AG10803 (cell line): ENCODE measurements at places on chromosomes 3 and 15.
A peak's percentile ranks its signal among the peaks of the same experiment; 100 is the strongest.

DNA sequence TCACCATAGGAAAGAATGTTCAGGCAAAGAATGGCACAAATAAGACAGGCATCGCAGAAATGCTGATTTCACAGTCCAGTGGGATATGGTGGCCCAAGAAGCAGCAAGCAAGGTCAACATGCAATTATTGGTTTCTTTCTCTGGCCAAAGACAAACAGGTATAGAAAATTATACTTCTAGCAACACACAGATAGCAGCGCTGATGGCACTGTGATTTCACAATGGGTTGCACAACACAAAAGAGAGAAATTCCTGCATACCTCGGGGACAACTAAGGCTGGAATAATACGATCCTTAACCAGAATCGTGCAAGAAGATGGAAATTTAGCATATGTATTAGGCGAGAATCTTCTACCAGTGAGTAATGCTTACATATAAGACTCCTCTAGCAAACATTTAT, 76.3 kb upstream of the NR2F2 start:
- DNase-seq: peak; percentile 20

DNA sequence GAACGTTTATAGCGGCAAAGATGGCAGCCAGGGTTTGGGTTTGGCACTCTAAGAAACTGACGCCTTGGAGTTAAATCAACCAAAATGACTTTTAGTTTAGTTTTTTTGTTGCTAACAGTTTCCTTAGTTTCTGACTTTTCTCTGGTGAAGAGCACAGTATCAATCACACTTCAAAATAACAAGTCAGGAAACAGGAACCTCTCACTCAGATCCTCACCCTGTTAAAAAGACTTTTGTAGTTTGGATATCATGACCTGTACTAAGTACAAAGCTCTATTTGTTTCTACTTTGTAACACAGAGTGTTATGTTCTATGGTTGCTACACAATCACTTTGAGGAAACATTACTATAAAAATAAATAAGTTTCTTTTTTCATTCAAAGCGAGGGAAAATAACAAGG, 51.1 kb downstream of the ATP10A start:
- no peak for DNase-seq

DNA sequence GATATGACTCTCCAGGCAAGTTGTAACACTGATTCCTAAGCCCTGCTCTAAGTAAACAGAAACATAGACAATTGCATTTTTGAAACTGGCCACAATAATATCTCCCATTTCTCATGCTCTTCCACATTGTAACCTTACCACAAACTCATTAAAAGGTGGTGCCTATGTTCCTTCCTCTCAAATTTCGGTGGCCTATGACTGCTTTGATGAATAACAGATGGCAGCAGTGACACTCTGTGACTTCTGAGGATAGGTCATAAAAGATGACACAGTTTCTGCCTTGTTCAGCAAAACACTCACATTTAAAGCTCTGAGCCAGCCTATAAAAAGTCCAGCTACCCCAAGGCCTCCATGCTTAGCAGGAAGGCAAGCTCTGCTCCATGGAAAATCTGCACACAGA, 195.2 kb downstream of the EFHB start:
- no peak for DNase-seq

GRCh38 chr15:44780608-44781007, 44.3 kb downstream of the TRIM69 start:
- no peak for DNase-seq

- DNase-seq: no peak
Measured at GRCh38 chr3:15973940-15974339, 176.2 kb upstream of the ANKRD28 start.

DNA sequence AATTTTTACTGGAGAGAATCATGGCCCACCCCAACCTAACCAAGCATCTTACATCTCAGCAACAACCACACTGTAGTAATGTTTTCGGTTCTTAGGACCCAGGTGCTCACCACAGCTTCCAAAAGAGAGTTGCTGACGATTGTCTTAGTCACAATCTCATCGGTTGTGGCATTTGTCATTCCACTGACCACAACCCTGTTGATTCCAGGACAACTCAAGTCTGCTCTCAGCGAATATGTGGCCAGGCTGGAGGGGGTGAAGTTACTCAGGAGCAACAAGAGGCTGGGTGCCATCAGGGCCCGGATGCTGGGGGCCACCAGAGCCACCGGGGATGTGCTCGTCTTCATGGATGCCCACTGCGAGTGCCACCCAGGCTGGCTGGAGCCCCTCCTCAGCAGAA, 25.9 kb downstream of the GALNT15 start:
- peak; percentile 61 for DNase-seq

DNA sequence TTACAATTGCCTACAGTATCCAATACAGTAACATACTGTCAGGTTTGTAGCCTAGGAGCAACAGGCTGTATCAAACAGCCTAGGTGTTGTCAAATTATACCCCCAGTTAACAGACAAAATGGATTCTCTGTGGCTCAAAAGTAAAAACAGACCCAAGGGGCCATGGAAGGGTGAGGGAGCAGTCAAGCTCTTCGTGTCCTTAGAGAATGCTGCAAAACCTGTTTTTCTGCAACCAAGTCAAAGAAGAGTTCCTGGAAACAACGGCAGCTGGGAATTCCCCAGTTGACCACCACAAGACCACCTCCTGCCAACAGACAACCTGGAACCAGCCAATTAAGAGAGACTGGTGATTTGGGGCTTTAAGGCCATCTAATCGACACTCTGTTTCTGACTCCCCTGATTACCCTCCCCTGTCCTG, 11.1 kb upstream of the THUMPD3 start:
- no peak for DNase-seq

GRCh38 chr3:128491941-128492670, 895 bp downstream of the GATA2 start:
- DNase-seq: no peak

DNA sequence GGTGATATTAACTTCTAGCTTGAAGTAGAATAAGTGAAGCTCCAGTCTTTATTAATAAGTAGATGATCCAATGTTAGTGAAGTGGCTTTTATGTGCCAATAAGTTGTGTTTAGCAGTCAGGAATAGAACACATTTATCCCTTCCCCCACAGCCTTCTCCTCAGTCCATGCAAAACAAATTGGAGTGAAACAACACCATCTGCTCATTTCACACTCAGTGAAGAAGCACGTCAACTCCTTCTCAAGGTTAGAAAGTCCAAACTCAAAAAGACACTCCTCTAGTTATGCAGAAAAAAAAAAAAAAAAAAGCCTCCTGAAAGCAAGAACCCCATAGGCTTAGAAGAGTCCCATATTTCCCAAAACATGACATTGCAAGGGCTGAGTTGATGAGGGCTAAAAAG, 18.0 kb upstream of the NEO1 start:
- DNase-seq: no peak

DNA sequence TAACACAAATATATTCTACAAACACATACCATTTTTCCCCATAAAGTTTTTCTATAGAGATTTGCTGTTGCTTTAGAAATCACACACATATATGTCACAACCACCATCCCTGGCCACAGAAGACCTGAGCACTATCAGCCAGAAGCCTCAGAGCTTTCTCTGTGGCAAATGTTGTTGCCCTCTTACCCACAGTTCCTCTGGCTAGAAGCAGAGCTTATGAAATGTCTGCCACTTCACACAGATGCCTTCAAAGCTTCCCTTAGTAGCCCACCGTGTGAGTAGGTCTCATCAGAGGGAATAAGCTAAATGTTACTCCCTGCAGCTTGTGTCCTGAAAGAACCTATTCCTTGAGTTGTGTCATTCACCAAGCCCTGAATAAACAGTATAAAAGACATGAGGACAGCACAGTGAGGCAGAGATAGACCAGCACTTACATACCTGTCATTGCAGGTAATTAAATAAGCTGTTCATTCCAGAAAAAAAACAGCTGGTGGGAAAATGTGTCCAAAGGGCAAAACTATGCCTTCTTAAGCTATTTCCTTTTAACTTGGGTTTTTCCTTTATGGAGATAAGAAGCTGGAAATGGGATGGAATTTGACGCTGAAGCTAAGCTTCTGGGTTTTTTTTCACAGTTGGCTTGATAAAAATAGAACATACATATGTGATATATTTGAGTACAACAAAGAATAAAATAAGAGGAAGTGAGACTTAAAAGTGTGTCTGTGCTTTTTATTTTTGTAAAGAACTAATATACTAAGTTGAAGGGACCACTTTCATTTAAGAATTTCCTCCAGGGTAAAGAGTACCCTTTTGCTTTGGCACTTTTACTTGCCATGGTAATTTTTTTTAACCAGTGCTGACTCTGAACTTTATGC, 391.4 kb downstream of the KCNH8 start:
- DNase-seq: no peak

GRCh38 chr3:130789782-130790322, 43.2 kb upstream of the PIK3R4 start:
- no peak for DNase-seq

GRCh38 chr15:63458026-63458425, 46.4 kb upstream of the USP3 start:
- no peak for DNase-seq

DNA sequence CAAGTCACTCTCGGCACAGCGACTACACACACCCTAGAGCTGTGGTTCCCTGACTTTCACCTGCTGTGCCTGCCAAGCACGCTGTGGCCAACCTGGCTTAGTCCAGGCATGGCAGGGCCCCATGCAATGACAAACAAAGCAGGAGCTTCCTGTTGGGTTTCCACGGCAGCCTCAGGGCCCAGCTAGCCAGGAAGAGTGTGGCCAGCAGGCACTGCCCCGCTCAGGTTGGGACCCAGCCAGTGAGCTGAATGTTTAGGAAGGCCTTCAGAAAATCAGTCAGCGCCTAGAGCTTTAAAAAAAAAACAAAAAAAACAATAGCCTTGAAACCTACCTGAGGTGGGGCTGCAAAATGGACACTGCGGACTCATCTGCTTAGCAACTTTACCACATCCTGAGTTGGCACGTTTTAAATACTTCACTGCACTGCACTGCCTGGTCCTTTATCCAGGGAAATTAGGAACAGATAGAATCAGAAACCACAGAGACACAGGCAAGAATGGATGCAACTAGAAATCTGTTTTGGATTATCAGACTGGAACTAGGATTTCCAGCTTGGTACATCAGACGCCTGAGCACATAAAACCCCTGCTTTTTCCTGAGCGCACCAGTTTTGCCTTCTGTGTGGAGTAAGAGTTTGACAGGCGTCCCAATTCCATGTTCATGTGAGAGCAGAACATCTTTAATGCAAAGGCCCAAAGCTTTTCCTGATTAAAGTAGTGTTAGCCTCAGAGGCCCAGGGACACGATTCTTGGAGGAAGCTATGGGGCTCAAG, 36.2 kb upstream of the LDHAL6B start:
- peak; percentile 99 for DNase-seq

- no peak for DNase-seq
Measured at GRCh38 chr15:80405970-80406369, 1.8 kb downstream of the ARNT2 start.

DNA sequence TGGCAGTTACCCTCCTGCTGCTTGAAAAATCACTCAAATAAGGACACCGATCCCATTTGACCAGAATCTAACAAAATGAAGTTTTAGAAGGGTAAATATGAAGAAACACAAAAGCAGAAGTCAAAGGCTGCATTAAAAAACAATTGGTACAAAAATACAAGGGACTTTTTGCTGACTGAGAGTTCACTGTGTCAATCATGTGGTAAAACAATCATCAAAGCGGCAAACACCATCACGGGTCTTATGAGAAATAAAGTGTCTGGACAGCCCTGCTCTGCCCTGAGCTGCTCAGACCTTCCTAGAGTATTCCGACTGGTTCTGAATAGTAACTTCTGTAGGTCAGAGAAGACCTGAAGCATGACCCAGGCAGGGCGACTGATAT, 137.2 kb upstream of the RAD18 start:
- no peak for DNase-seq

- DNase-seq: no peak
Measured at GRCh38 chr15:88118035-88118434, 138.5 kb downstream of the NTRK3 start.

- DNase-seq: no peak
Measured at GRCh38 chr3:161348796-161349400, 22.4 kb downstream of the SPTSSB start.

DNA sequence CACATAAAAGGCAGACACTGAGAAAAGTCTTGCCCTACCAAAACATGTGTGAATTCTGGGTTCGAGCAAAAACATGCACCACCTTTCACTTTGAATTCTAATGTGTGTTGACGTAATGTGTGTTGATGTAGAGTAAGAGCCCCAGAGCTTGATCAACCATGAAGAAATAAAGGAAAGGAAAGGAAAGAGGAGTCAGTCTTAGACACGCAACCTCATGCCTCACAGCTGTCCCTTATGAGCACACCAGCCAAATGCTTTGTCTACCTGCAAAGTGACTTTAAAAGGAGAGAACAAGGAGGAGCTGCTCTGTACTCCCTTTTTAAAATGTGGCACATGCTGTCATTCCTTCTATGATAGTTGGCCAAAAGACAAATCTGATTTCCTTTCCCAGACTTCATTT, 80.8 kb downstream of the RFTN1 start:
- DNase-seq: no peak

- no peak for DNase-seq
Measured at GRCh38 chr15:87638554-87639083, 617.9 kb downstream of the NTRK3 start.

DNA sequence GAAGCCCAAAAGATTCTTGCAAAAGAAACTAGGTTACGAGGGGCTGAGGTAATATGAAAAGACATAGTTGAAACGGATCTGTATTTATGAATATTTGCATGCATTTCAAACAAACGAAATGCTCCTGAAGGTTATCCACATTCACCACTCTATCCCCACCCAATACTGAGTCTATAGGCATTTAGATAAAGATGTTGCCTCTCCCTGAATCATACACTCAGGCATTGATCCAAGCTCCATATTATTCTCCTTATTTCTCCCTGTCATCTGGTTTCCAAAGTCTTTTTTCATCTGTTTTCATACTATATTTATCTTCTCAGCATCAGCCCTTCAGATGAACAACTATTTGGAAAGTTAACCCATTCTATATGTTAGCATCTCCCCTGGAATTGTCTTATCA, 492.5 kb upstream of the TGFBR2 start:
- no peak for DNase-seq

GRCh38 chr3:127486321-127486944, 104.1 kb downstream of the TPRA1 start:
- DNase-seq: no peak

DNA sequence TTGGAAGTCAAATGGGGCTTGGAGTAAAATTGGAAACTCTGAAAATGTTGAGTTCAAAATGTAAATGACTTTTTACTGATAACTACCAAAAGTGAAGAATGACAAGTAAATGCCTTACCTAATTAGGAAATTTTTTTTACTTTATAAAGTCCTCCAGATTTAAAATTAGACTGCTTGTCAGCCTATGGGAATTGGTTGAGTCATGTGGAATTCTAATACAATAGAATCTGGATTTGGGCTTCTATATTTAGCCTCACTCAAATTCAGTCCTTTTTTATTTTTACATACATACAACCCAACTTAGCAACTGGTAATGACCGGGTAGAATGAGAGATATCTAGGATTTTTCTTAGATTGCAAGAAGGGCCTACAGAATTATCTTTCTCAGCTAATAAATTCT, 158.9 kb upstream of the CADPS start:
- no peak for DNase-seq

DNA sequence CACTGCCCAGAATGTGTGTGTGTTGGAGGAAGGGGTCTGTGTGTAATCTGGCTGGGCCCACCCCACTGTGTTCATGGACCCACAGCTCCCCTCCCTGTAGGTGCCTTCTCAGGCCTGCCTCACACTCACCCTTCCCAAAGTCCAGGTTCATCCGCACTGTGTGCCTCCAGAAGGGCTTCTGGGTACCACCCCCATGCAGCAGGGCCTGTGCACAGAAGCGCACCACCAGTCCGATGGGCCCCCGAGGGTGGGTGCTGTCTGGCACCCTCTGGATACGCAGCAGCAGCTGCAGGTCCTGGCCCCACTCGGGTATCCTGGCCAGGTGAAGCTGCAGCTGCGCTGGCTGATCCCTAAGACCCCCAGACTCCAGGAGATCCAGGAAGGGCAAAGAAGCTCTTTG, 12.8 kb upstream of the TGM5 start:
- no peak for DNase-seq
